Pancreas (tissue), 10 donors: ENCODE measurements at places on chromosomes 11 and 22.

DNA sequence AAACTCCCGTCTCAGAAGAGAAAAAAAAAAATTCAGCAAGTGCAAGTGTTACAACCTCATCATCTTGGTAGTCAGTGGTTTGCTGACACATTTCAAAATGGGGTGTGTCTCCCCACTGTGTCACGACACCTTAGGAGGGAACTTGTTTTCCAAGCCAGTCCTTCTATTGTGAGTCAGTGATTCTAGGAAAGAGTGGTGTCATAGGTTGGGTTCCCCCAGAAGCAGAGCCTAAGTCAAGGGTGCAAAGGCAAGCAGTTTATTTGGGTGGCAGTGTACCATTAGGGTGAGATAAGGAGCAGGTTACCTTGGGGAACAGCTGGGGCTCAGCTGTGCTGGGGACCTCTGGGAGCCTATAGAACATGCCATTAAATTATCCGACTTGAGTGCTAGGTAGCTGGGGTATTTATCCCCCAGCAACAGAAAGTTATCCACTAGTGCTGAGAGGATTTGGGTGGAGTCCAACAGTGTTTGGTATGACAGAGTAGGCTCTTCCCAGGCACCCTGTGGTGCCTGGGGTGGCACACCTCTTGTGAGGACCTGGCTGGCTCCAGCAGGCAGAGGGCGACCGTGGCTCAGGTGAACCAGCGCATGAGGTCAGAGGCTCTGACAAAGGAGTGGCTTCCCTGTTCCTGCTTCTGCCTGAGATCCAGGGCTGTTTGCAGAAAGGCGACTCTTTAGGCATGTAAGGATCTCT lies 41.7 kb downstream of the KIAA1671 start:
- no peak for DNase-seq

GRCh38 chr11:73451896-73452295 lies 75.7 kb downstream of the RELT start:
- no peak for DNase-seq

DNA sequence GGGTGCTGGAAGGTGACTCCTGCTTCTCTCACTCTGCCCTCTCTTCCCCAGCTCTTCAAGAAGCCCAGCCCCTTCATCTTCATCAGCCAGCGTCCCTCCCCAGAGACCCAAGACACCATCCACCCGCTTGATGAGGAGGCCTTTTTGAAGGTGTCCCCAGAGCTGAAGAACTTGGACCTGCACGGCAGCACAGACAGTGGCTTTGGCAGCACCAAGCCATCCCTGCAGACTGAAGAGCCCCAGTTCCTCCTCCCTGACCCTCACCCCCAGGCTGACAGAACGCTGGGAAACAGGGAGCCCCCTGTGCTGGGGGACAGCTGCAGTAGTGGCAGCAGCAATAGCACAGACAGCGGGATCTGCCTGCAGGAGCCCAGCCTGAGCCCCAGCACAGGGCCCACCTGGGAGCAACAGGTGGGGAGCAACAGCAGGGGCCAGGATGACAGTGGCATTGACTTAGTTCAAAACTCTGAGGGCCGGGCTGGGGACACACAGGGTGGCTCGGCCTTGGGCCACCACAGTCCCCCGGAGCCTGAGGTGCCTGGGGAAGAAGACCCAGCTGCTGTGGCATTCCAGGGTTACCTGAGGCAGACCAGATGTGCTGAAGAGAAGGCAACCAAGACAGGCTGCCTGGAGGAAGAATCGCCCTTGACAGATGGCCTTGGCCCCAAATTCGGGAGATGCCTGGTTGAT lies 12.6 kb downstream of the IL10RA start:
- DNase-seq, result no peak

GRCh38 chr22:38734421-38735100 lies 21.2 kb downstream of the SUN2 start:
- DNase-seq, result no peak

GRCh38 chr11:33158596-33159275 lies 2.5 kb downstream of the CSTF3 start:
- no peak for DNase-seq
